ENCODE measurements at places on chromosomes 3 and 15.

DNA sequence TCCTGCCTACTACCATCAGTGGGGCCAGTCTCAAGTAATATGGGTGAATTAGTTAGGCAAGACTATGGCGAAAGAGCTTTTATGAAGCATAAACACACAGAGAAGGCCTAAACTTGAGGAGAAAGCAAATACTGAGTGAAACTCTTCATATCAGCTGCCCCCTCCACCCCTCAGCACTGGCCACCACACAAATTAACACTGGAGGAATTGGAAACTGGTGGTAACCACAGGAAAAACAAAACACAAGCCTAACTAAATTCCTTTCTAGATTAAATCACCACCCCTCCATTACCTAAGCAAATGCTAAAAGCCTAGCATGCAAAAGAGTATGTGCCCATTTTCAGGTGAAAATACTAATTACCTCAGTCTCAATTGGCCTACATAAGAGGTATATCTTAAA is 774.7 kb upstream of the NECTIN3 start:
- no peak for DNase-seq

- no peak for DNase-seq
Observed at GRCh38 chr15:81336568-81336967, 12.6 kb upstream of the STARD5 start.

GRCh38 chr3:81952141-81952540 is 190.7 kb upstream of the GBE1 start:
- no peak for DNase-seq

DNA sequence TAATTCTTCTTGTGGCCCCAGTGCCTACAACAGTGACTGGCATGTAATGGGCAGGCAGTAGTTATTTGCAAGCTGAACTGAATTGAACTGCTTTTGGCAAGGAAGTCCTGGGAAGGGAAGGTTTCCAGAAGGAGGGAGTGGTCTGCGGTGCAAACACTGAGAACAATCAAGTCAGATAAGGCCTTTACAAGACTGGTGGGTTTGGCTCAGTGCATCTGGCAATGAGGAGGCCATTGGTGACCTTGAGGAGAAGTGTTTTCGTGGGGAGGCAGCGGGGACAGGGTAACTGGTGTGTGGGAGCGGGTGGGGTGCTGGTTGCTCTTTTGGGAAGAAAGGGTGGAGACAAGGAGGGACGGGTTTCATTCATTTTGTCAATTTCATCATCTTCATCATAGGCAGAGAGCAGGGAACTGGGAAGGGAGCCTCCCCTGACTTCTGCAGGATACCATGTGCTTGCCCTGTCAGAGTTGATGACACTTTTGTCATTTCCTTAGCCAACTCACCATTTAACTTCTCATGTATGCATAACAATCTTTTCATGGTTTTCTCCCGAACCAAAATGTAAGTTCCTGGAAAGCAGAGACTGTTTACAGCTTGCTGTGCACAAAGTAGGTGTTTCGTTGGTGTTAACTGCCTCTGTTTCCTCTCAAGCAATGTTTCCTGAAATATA is 8.4 kb upstream of the EHD4 start:
- DNase-seq: no peak

DNA sequence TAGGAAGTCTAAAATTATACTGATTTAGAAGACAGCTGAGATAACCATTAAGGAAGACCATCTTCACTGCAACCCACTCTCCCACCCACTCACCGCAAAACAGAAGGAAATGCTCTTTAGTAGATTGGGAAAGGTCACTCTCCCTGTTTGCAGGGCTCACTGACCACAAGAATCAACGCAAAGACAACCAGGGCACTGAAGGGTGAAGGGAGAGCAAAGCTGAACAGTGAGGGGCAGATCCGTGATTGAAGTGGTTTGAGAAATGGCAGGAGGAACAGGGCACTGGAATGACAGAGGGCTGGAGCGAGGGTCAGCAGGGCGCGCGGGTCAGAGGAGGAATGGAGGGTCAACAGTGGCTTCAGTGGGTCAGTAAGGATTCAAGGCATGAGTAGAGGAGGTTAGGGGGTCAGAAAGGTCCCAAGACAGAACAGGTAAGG is 520 bp downstream of the MESD start:
- DNase-seq: no peak

- DNase-seq: no peak
Observed at GRCh38 chr3:136141291-136141785, 54.8 kb downstream of the MSL2 start.
